ENCODE measurements at places on chromosomes 2 and 18.

- peaks cover 24% of the 10 kb centered on the region for H3K36me3 ChIP-seq
- H3K27ac ChIP-seq, result no peak overlapping the region
These were observed 86.4 kb upstream of the MAP4K3 start for GRCh38 chr2:39523308-39524044.

DNA sequence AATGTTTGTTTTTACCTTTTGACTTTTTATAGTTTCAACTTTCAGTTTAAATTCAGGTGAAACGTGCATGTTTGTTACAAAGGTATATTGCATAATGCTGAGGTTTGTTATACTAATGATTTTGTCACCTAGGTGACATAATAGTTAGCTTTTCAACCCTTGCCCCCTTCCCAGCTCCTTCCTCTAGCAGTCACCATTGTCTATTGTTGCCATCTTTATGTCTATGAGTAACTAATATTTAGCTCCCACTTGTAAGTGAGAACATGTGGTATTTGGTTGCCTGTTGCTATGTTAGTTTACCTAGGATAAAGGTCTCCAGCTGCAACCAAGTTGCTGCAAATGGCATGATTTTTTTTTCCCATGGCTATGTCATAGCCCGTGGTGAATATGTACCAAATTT is 322.3 kb upstream of the SETBP1 start:
- H3K27ac ChIP-seq, result no peak overlapping the region
- no peak overlapping the region for H3K4me3 ChIP-seq
- H3K4me1 ChIP-seq, result no peaks in the 10 kb centered on the region
- no peaks in the 10 kb centered on the region for H3K36me3 ChIP-seq
- no peak for DNase-seq
- no peaks in the 10 kb centered on the region for H3K27me3 ChIP-seq

DNA sequence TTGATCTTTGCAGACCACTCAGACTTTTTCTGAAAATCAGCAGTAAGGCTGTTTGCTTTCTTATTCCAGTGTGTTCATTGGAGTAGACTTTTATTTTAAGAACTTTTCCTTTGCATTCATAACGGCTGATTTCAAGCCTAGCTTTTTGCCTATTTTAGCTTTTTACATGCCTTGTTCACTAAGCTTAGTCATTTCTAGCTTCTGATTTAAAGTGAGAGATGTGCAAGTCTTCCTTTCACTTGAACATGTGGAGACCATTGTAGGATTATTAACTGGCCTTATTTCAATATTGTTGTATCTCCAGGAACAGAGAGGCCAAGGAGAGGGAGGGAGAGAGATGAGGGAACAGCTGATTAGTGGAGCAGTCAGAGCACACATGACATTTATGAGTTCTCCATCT is 32.1 kb downstream of the RNMT start:
- no peak overlapping the region for H3K4me3 ChIP-seq
- H3K4me1 ChIP-seq, result no peaks in the 10 kb centered on the region
- H3K36me3 ChIP-seq, result peaks cover 19% of the 10 kb centered on the region
- no peak for DNase-seq
- H3K27ac ChIP-seq, result no peak overlapping the region

DNA sequence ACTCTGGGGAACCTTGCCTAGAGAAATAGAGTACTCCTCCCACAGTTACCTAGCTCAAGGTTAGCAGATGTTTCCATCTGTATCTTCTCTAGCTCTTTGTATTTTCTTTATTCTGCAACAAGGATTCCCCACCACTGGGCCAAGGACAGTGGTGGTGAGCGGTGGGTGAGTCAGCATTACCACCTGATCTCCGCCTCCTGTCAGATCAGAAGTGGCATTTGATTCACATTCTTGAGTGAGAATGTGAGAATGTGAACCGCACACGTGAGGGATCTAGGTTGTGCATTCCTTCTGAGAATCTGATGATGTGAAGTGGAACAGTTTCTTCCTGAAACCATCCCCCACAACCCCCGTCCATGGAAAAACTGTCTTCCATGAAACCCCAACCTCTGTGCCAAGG is 9.0 kb downstream of the EPB41L3 start:
- H3K4me3 ChIP-seq, result no peak overlapping the region
- no peaks in the 10 kb centered on the region for H3K36me3 ChIP-seq
- H3K4me1 ChIP-seq, result 0 out of 2 replicates have a peak, but pooled peaks cover 11% of the 10 kb centered on the region
- no peak for DNase-seq
- no peaks in the 10 kb centered on the region for H3K27me3 ChIP-seq

DNA sequence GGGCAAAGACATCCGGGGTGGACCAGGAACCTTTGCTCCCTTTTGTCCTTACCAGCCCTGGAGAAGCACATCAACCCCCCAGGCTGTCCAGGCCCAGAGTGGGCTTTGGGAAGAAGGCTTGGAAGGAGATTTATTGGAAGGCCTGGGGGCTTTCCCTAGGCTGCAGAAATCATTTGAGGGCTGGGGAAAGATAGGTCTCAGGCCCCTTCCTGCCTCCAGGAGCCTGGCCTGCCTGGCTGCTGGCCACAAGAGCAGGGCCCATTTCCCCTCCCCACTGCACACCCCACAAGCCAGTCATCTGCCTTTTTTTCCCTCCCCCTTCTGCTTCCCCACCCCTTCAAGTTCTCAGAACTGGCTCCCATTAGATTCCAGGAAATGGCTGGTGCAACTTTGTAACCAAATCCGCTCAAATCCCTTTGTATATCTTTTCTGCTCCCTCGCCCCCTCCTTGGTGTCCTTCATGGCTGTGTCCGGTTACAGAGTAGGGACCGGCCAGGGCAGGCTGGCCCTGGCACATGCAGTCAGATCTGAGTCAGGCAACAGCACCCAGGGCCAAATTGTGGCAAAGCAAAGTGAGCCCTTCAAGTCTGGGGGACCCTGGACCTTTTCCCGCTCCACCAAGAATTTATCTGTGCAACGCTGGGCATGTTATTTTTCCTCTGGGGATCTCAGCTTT is 20.8 kb upstream of the TNP1 start:
- no peaks in the 10 kb centered on the region for H3K27me3 ChIP-seq
- no peak overlapping the region for H3K4me3 ChIP-seq
- H3K27ac ChIP-seq, result no peak overlapping the region
- no peak for DNase-seq

DNA sequence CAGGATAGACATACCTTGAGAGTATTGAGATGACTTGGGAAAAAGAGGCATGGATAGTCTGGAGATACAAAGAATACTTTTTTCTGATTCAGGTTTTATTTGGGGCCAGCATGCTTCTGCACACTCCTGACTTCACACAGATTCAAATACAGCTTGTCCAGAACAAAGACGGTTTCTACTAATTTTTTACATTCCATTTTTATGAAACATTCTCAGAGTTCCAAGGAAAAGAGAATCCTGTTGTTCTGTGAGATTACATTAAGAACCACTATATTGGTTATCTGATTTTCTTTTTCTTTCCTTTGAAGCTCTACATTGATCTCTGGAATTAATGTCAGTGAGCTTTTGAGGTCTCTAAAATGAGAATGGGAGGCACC is 41.0 kb downstream of the PTPRM start:
- no peak overlapping the region for H3K4me3 ChIP-seq
- DNase-seq, result no peak
- H3K27me3 ChIP-seq, result no peaks in the 10 kb centered on the region
- H3K4me1 ChIP-seq, result peaks cover 25% of the 10 kb centered on the region
- no peaks in the 10 kb centered on the region for H3K36me3 ChIP-seq

Data from GM23338 (cell line).